Fibroblast of lung (primary cell): ENCODE measurements at places on chromosomes 16 and 17. TPM values are rescaled to one million over a fixed set of nuclear protein-coding genes. Genes with fewer than 3 reads are reported as not detected.

Gene NEUROD2
- polyA plus RNA-seq, result not detected in 2 replicates

Gene SHBG
- polyA plus RNA-seq, result 0.27 and 0.45 TPM in 2 replicates

Gene PTX4
- 0.05 TPM in 1 of 2 replicates, not detected in the other for polyA plus RNA-seq

Gene ADAD2
- not detected in 2 replicates for polyA plus RNA-seq

Gene CHST6
- polyA plus RNA-seq, result 0.02 and 0.16 TPM in 2 replicates

Gene CDIPT
- polyA plus RNA-seq, result 78.1 and 84.9 TPM in 2 replicates

DNA sequence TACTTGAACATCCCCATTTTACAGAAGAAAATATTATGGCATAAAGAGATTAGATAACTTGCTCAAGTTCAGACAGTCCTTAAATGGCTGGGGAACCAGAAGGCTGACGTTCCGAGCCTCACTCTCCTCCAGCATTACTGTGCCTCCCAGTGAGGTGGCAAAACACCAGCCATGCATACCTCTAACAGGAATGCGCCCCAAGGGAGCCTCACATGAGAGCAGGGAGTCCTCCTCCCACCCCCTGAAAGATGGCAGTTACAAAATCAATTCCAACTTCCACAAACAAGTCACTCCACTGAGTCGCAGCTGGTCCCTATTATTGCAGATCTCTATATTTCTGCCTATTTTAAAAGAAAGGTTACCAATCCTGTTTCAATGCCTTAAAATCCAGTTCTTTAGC, 55.5 kb downstream of the ANKFY1 start:
- H3K4me3 ChIP-seq, result no peak overlapping the region
- no peak for DNase-seq
- no peaks in the 10 kb centered on the region for H3K27me3 ChIP-seq
- peaks cover 8% of the 10 kb centered on the region for H3K4me1 ChIP-seq
- peaks cover 6% of the 10 kb centered on the region for H3K36me3 ChIP-seq

DNA sequence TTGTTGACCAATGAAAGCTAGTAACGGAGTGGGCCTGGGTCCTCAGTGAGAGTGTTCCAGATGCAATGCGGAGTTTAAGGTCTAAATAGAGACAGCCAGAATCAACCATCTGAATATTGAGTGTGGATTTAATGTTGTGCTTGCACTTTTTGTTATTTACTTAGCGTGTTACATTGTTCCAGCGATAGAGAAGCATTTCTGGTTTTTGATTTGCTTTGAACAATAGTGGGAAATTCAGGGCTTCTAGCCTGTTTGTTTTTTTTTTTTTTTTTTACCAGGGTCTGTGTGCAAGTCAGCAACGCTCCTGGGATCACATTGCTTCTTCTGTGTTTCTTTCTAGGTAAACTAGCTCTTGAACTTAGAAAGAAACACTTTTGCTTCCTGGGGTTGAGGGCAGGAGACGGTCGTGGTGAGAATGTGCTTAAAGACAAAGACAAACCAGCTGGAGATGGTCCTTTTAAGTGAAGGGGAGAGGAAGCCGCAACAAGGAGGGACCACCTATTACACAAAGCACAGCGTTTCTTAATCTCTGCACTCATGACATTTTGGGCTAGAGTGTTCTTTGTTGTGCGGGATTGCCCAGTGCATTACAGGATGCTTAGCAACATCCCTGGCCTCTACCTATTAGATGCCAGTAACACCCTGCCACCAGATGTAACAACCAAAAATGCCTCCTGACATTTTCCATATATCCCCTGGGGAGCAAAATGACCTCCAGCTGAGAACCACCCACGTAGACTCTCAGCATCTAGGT, 119.2 kb downstream of the MAP2K6 start:
- no peaks in the 10 kb centered on the region for H3K4me1 ChIP-seq
- DNase-seq, result no peak
- H3K27ac ChIP-seq, result no peak overlapping the region

DNA sequence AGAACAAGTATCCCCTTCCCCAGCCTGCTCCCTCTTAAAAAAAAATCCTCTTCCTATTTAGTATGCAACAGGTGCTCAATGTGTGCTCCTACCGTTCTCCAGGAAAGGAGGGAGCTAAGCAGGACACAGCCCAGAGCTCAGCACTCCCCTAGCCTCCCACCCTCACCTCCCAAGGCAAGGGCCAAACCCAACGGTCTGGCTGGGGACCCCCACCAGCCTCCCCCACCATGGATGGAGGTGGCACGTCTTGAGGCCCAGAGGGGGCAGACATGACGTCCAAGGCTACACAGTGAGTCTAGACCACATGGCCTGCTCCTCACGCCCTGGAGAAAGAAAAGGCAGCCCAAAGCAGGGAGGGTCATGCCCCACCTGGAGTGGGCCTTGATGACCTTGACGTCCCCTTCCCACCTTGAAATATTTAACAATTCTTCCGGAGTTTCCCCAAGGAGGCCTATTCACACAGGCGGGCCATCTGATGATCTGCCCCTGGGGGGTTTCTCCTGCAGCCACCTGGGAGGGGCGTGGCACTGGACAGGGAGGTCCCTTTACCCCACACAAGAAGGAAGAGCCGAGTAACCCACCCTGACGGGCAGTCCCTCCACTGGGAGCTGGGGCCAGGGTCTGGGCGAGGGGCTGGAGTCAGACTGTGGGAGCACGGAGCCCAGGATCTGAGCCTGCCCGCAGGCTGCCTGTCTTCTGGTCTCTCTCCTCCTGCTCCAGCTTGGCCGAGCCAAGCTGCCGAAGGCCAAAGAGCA, 89.4 kb upstream of the CBX4 start:
- no peak overlapping the region for H3K4me3 ChIP-seq
- peaks cover 29% of the 10 kb centered on the region for H3K27me3 ChIP-seq
- H3K27ac ChIP-seq, result no peak overlapping the region

GRCh38 chr16:2912330-2913199, 834 bp downstream of the FLYWCH1 start:
- H3K4me1 ChIP-seq, result peaks cover 3% of the 10 kb centered on the region
- H3K36me3 ChIP-seq, result peaks cover 4% of the 10 kb centered on the region
- peak; percentile 79 for DNase-seq
- peak overlapping the region; percentile 94 for H3K4me3 ChIP-seq
- H3K27ac ChIP-seq, result peak overlapping the region; percentile 83
- H3K27me3 ChIP-seq, result no peaks in the 10 kb centered on the region

- no peaks in the 10 kb centered on the region for H3K4me1 ChIP-seq
- no peaks in the 10 kb centered on the region for H3K27me3 ChIP-seq
- no peak overlapping the region for H3K27ac ChIP-seq
- no peak for DNase-seq
- no peaks in the 10 kb centered on the region for H3K36me3 ChIP-seq
- H3K4me3 ChIP-seq, result no peak overlapping the region
Observed at GRCh38 chr16:4775005-4775404, 8.0 kb upstream of the ZNF500 start.

- H3K36me3 ChIP-seq, result no peaks in the 10 kb centered on the region
- no peak overlapping the region for H3K4me3 ChIP-seq
- no peak overlapping the region for H3K27ac ChIP-seq
Observed at GRCh38 chr17:60481604-60482003, 44.4 kb downstream of the APPBP2 start.

DNA sequence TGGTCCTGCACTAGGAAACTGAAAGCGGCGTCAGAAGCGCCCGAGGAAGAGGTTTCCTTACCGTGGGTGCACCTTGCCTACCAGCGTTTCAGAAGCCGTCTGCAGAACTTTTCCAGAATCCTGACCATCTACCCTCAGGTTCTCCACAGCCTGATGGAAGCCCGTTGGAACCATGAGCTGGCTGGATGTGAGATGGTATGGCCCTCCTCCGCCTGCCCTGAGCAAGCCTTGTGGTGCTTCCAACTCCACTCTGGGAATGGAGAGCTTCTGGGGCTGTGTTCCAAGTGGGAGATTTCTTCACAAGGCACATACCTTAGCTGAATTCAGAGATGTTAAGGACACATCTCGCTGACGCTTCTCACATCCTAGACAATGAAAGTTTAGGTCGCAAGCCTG, 51.8 kb upstream of the ENDOV start:
- DNase-seq, result no peak
- peak overlapping the region; percentile 26 for H3K27ac ChIP-seq
- H3K4me1 ChIP-seq, result peaks cover 12% of the 10 kb centered on the region
- peaks cover 46% of the 10 kb centered on the region for H3K36me3 ChIP-seq
- H3K27me3 ChIP-seq, result no peaks in the 10 kb centered on the region

GRCh38 chr16:52128361-52128760, 418.6 kb downstream of the TOX3 start:
- H3K27ac ChIP-seq, result no peak overlapping the region
- no peaks in the 10 kb centered on the region for H3K4me1 ChIP-seq
- H3K36me3 ChIP-seq, result no peaks in the 10 kb centered on the region
- DNase-seq, result no peak
- H3K4me3 ChIP-seq, result no peak overlapping the region
- H3K27me3 ChIP-seq, result no peaks in the 10 kb centered on the region

GRCh38 chr17:48930435-48930873, 14.2 kb downstream of the SNF8 start:
- H3K27me3 ChIP-seq, result no peaks in the 10 kb centered on the region
- H3K27ac ChIP-seq, result no peak overlapping the region
- H3K36me3 ChIP-seq, result peaks cover 26% of the 10 kb centered on the region
- no peaks in the 10 kb centered on the region for H3K4me1 ChIP-seq

DNA sequence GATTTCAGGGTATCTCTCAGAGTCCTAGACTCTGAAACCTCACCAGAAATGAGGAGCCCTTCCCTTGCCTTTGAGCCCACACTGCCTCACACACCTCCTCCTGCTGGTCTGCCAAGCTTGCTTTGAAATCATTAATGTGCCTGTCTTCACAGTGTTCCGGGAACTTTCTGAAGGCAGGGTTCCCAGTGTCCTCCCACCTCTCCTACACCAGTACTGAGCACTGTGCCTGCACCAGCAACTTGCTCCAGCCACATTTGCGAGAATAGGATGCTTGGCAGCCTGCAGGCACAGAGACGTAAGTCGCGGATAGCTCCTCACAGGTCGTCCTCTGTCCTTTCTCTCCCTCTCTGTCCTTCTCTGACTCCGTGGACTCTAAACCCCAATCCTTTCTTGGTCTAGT, 408.4 kb upstream of the EEF2KMT start:
- no peaks in the 10 kb centered on the region for H3K4me1 ChIP-seq
- no peaks in the 10 kb centered on the region for H3K36me3 ChIP-seq
- H3K27me3 ChIP-seq, result no peaks in the 10 kb centered on the region
- no peak for DNase-seq
